Stimulated activated CD4-positive, alpha-beta T cell treated with anti-CD3 and anti-CD28 coated beads, Interleukin-15, amount 100 ng/mL, for 24 hours (primary cell): ENCODE measurements at places on chromosomes 5 and 9.

GRCh38 chr5:1877103-1878049, 5.3 kb downstream of the IRX4 start:
- DNase-seq: no peak

DNA sequence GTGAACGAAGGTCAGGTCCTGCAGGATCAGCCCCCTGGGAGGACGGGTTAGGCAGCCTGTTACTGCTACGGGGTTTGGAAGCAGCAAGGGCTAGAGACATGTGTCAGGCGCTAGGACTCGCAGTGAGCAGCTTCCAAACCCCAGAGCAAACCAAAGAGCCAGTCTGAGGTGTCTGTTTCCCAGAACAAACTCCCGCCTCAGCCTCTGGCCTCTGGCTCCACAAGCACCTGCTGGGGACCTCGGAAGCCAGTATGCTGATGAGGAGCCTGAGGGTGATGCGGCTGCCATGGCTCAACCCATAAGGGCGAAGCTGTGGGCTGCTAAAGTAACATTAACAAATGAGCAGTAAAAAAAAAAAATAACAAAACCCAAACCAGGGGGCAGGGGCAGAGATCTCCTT, 35.0 kb downstream of the PRRT1B start:
- no peak for DNase-seq

GRCh38 chr9:134210511-134210907, 46.1 kb upstream of the RNU6ATAC start:
- DNase-seq: no peak

- no peak for DNase-seq
Observed at GRCh38 chr5:74288448-74289108, 351.9 kb downstream of the ENC1 start.

- DNase-seq: no peak
Observed at GRCh38 chr9:104810421-104811339, 46.8 kb downstream of the NIPSNAP3B start.

- DNase-seq: no peak
Observed at GRCh38 chr9:109856785-109857184, 76.8 kb downstream of the PALM2AKAP2 start.

GRCh38 chr5:149599375-149599774, 18.1 kb downstream of the ARHGEF37 start:
- no peak for DNase-seq

GRCh38 chr5:96582343-96582742, 79.8 kb upstream of the CAST start:
- DNase-seq: no peak
